ENCODE measurements at places on chromosomes 16 and 17. TPM values are rescaled to one million over a fixed set of nuclear protein-coding genes. Genes with fewer than 3 reads are reported as not detected.

GRCh38 chr17:13569398-13570123, 32.2 kb downstream of the HS3ST3A1 start:
- no peak for DNase-seq

DNA sequence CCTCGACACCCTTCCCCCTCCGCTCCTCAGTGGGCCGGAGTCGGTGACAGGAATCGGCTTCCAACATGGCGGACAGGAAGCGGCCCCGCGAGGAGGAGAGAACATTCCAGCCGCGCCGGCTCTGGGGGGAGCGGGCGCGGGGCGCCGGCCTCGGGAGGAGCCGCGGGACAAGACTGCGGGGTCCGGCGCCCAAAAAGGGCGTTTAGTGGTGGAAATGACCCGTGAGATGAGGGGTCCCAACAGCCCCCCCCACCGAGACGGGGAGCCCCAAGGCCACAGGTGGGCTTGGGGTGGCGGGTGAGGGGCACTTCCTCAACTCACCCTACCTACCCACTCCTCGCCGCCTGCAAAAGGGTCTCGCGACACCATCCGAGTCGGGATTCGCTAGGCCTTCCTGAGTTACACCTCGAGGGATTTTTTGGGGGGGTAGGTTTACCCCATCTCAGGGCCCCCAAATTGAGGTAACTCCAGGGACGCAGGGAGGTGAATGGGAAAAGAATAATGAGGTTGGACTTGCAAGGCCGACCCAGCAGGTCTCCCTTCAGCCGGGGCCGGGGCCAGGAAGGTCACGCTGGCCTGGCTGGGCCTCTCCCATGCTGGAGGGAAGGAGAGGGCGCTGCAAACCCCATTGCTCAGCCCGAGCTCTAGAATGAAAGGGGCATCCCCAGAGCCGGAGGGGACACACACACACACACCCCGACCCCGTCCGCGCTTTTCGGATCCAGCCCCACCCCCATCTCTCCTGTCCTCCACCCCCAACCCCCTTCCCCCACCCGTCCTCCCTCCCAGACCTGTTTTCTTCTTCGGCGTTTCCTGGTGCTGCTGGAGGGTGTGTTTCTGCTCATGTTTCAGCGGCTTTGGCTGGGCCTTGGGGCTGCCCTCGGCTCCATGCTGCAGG, 707 bp downstream of the NUFIP2 start:
- DNase-seq, result peak; percentile 82

GRCh38 chr16:15621889-15622288, 21.1 kb downstream of the MARF1 start:
- DNase-seq, result no peak

Gene SLFN12
- total RNA-seq, result 5.5 TPM

- DNase-seq, result no peak
Observed at GRCh38 chr17:82633343-82633742, 14.9 kb downstream of the WDR45B start.

DNA sequence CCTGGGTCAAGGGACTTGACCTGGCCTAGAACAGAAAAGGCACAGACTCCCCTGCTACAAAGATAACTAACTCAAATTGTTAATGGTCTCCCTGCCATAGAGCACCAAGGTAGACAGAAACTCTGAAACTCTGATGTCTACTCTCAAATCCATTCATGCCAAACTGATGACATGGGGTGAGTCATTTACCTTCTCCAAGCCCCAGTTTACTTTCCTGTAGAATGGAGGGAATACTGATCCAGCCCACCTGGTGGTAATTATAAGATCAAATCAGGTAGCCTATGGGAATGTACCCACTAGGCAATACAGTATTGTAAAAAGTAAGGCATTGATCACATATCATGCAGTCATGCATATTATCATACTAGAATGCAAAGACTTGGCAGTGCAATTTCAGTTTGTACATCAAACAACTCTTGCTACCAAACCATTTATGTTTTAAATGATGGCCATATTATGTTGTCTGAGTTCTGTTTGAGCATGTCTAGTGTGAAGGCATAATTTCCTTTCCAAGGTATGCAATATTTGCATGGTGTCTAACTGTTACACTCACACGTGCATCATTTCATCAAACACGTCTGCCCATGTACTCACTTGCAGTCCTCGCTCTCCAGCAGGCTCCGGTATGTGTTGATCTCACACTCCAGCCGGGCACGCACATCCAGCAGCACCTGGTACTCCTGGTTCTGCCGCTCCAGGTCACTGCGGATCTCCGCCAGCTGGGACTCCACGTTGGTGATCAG, 3.0 kb downstream of the KRT31 start:
- no peak for DNase-seq

GRCh38 chr16:27364493-27365141, 37.4 kb upstream of the IL21R start:
- DNase-seq, result peak; percentile 48

Gene CKLF
- total RNA-seq, result 26.9 TPM

Gene GCGR
- total RNA-seq, result 0.98 TPM

- no peak for DNase-seq
Observed at GRCh38 chr17:31391496-31391949, at the start of gene RAB11FIP4. Gene RAB11FIP4, plus strand, starts transcription at chr17:31391675. Its CDS starts 178 bp downstream, at chr17:31391853.

DNA sequence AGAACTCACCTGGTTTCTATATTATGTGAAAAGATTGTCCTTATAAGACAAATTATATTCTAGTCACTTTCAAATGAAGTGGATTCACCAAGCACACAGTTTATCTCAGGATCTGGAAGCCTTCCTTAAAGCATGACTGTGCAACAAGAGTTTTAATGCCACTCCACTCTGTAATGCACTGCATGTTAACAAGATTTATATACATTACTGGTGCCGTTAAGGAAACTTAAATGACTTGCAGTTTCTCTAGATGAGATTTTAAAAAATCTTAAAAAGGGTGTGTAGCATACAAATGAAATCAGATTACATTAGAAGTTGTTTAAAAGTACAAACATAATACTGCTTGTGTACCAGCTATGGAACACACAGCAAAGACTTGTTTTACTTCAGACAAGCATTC, 150.8 kb downstream of the SNX11 start:
- no peak for DNase-seq

GRCh38 chr16:4909825-4910224, 27.1 kb downstream of the PPL start:
- no peak for DNase-seq

GRCh38 chr16:84119368-84119767, 2.6 kb upstream of the MBTPS1 start:
- no peak for DNase-seq

GRCh38 chr16:22624038-22624799, 113.5 kb downstream of the NPIPB5 start:
- DNase-seq, result no peak

DNA sequence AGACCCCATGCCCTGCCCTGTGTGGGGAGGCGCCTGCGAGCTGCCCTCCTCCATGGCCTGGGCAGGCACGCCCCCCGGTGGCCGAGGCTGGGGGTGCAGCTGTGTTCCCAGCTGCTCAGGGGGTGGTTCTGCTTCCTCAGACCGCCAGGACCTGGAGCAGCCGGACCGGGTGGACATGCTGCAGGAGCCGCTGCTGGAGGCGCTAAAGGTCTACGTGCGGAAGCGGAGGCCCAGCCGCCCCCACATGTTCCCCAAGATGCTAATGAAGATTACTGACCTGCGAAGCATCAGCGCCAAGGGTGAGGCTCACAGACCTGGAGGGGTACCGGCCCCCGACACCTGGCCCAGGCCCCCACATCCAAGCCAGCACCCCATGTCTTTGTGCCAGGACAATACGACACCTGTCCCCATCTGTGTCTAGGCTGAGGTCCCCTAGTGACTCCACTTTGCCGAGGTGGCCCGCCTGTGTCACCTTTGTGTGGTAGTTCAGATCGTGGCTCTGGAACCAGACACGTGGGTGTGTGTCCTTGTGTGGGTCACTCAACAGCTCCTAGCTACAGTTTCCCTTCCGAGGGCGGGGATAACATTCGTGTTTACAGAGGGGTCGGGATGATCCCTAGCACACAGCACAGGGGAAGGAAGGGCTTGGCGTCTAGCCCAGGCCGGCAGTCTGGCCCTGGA, 9.3 kb downstream of the GJD3 start:
- DNase-seq, result peak; percentile 85

DNA sequence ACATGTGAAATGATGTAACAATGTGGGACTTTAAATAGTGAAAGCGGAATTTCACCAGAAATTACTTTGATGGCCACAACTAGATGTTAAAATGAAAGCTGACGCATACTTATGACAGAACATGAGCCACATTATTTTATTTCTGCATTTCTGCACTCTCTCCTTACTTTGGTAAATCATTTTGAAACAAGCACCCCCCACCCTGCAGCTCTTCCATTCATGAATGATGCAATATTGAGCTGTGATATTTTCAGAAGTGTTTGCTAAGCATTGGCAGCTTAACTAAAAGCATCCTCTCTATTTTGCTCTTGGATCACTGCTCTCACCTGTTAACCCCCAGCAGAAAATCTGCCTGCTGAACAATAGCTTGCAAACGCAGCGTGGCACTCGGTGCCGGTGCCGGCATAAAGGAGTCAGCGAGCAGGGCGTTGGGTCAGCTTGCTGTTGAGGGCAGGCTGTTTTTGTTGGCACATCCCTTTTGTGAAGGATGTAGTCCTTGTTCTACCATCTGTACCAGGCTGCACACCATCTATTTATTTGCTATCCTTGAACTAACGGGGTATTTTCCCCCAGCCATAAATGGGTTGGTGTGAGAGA, 30.8 kb upstream of the CBLN1 start:
- DNase-seq, result no peak

DNA sequence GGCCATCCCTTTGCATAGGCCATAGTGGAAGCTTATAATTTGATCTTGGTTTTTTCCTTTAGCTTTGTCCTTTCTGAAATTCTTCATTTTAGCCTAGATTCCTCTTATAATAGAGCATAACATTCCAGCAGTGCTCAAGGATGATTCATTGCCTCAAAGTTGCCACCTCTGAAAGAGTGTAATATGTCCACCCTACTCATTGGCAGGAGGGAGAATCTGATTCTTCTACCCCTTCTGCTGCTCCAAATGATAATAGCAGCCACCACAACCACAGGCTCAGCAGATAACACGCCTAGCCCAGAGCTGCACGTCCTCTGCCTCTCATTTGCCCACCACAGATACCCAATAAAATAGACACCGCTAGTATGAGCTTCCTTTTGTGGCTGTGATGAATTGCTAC, 337.4 kb upstream of the HSBP1 start:
- DNase-seq, result no peak

- DNase-seq, result no peak
Observed at GRCh38 chr16:23563186-23563585, 5.7 kb downstream of the UBFD1 start.

Gene GGNBP2
- total RNA-seq, result 80.4 TPM

GRCh38 chr16:78552716-78553115, 453.3 kb downstream of the WWOX start:
- DNase-seq, result no peak

Gene GRAPL
- total RNA-seq, result 4.4 TPM

Gene NAGLU
- 51.8 TPM for total RNA-seq

Gene NACA2
- not detected for total RNA-seq

Gene OTOP2
- total RNA-seq, result 54.0 TPM

- no peak for DNase-seq
Observed at GRCh38 chr17:70394473-70395232, 225.3 kb downstream of the KCNJ2 start.

DNA sequence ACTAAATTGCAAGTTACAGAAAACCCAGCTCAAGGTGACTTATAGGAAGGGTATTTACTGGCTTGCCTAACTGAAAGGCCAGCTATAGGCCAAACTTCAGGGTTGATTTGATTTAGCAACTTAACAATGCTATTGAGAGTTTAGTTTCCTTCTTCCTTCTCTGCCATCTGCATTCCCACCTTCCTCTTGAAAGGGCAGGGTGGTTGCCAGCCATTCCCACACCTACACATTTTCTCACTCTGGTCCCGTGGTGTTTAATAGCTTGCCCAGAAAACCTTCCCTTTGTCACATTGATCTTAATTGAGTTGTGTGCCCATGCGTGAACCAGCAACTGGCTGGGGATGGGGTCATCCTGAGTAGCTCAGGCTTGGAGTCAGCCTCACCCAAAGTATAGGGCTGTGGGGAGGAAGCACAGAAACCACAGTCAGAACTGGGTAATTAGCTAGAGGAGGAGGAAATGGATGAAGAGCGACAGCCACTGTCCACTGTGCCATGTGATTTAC, 194.7 kb downstream of the SPECC1 start:
- DNase-seq, result no peak

Gene OR1A1
- total RNA-seq, result not detected

- no peak for DNase-seq
Observed at GRCh38 chr17:76733618-76733957, 3.5 kb downstream of the SRSF2 start.

- no peak for DNase-seq
Observed at GRCh38 chr17:76419576-76420260, 33.2 kb downstream of the UBE2O start.

Gene FSCN2
- total RNA-seq, result 2.5 TPM

GRCh38 chr17:78767806-78768205, 14.3 kb downstream of the CYTH1 start:
- DNase-seq, result no peak

DNA sequence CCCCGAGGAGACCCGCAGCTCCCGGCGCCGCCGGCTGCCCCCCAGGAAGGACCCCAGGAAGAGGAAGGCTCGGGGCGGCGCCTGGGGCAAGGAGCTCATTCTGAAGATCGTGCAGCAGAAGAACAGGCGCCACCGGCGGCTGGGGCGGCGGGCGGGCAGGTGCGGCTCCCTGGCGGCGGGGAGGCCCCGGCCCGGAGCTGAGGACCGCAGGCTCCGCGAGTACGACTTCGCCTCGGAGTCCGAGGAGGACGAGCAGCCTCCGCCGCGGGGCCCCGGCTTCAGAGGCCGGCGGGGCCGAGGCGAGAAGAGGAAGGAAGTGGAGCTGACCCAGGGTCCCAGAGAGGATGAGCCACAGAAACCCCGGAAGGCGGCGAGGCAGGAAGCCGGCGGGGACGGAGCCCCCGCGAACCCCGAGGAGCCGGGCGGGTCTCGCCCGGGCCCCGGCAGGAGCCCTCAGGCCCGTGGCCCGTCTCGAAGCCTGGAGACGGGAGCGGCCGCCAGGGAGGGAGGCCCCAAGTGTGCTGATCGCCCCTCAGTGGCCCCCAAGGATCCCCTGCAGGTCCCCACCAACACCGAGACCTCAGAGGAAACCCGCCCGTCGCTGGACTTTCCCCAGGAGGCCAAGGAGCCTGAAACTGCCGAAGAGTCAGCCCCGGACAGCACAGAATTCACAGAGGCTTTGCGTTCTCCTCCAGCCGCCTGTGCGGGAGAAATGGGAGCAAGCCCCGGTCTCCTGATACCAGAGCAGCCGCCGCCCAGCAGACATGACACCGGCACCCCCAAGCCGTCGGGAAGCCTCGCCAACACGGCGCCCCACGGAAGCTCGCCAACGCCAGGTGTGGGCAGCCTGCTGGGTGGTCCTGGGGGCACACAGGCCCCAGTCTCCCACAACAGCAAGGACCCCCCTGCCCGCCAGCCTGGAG, 22.3 kb upstream of the ZFPM1 start:
- peak; percentile 52 for DNase-seq

DNA sequence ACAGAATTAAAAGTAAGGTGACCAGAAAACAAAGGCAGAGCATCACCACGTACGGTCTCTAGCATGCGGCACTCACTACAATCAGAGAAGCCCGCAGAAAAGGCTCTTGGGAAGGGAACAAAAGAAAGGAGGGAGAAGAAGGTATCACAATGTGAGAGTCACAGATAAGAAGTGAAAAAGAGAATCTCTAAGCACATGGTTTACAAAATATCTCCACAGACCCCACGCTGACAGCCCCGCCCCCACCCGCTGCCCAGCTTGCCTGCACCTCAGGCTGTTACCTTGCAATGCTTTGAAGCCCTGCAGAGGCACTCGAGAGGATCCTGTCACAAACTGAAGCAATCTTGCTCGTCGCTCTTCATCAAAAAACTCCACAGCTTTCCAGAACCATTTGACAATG, 40.5 kb downstream of the CEP95 start:
- no peak for DNase-seq

Gene TSR1
- 15.4 TPM for total RNA-seq

Gene KRT27
- total RNA-seq, result not detected

GRCh38 chr16:49876716-49877129, 20.8 kb upstream of the ZNF423 start:
- DNase-seq, result peak; percentile 89
